ENCODE measurements at places on chromosomes 4 and X. TPM values are rescaled to one million over a fixed set of nuclear protein-coding genes. Genes with fewer than 3 reads are reported as not detected.

The CT45A2 gene
- not detected for total RNA-seq

DNA sequence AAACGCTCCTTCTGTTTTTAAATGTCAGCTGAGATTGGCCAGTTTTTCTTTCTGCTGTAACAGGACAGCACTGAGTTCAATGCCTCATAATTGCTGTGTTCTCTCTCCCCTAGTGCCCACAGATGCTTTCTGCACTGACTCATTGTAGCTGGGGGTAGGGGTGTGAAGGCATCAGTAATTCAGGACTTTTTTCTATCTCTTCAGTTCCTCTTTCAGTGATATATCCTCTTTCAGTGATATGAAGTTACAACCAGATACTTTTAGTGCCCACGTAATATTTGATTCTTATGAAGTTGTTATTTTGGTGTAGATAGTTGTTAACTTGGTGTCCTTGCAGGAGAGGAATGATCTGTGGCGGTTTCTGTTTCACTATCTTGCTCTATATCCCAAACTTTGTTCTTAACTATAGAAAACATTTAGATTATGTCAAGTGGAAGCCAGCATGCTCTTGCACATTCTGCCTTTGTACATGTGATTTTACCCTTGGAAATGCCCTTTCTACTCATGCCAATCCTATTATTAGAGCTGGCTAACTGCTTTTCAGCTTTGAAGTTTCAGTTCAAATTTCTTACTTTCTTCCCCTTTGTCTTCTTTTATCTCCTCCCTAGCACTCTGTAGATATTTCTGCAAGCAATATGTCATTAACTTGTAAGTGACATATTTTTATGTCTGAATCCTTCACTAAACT is 1258.4 kb downstream of the FAM133A start:
- H3K27me3 ChIP-seq = no peaks in the 10 kb centered on the region
- DNase-seq = no peak
- no peak overlapping the region for H3K4me3 ChIP-seq
- peaks cover 17% of the 10 kb centered on the region for H3K36me3 ChIP-seq

The ADGRG2 gene
- 8.2 TPM for total RNA-seq

GRCh38 chr4:171880136-171880535 is 66.9 kb downstream of the GALNTL6 start:
- H3K27ac ChIP-seq = no peak overlapping the region
- no peaks in the 10 kb centered on the region for H3K27me3 ChIP-seq
- H3K4me1 ChIP-seq = peaks cover 13% of the 10 kb centered on the region
- no peak overlapping the region for H3K4me3 ChIP-seq
- no peaks in the 10 kb centered on the region for H3K36me3 ChIP-seq

The STARD8 gene
- 3.1 TPM for total RNA-seq

- no peaks in the 10 kb centered on the region for H3K4me1 ChIP-seq
- H3K27me3 ChIP-seq = no peaks in the 10 kb centered on the region
- H3K4me3 ChIP-seq = no peak overlapping the region
- DNase-seq = no peak
Observed at GRCh38 chr4:179831274-179831673, 2389.0 kb upstream of the AGA start.

GRCh38 chr4:142130666-142131065 is 494.3 kb downstream of the IL15 start:
- H3K27ac ChIP-seq = no peak overlapping the region
- no peak overlapping the region for H3K4me3 ChIP-seq
- DNase-seq = no peak
- peaks cover 3% of the 10 kb centered on the region for H3K4me1 ChIP-seq
- no peaks in the 10 kb centered on the region for H3K27me3 ChIP-seq

DNA sequence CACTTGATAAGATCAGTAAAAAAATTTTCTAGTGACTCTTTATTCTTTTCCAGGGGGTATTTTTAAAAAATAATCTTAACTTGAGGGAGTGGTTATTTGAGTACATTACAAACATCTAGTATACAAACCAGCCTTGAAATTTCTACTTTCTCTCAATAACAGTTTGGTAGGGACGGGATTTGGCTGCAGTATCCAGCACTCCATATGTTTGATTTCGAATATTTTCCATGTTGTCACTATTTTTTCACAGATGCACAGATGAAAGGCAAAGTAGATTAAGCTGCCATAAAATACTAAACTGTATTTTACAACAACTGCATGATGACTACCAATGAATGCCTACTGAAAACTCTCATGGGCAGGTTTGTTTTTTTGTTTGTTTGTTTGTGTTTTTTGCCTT is 225.0 kb downstream of the COX7B2 start:
- no peak for DNase-seq
- H3K4me3 ChIP-seq = no peak overlapping the region
- no peaks in the 10 kb centered on the region for H3K4me1 ChIP-seq
- H3K36me3 ChIP-seq = no peaks in the 10 kb centered on the region

- no peaks in the 10 kb centered on the region for H3K27me3 ChIP-seq
- no peak for DNase-seq
- no peak overlapping the region for H3K4me3 ChIP-seq
- H3K36me3 ChIP-seq = no peaks in the 10 kb centered on the region
Observed at GRCh38 chr4:6494431-6495295, 22.2 kb upstream of the PPP2R2C start.

The NLGN4X gene
- 66.9 TPM for total RNA-seq

DNA sequence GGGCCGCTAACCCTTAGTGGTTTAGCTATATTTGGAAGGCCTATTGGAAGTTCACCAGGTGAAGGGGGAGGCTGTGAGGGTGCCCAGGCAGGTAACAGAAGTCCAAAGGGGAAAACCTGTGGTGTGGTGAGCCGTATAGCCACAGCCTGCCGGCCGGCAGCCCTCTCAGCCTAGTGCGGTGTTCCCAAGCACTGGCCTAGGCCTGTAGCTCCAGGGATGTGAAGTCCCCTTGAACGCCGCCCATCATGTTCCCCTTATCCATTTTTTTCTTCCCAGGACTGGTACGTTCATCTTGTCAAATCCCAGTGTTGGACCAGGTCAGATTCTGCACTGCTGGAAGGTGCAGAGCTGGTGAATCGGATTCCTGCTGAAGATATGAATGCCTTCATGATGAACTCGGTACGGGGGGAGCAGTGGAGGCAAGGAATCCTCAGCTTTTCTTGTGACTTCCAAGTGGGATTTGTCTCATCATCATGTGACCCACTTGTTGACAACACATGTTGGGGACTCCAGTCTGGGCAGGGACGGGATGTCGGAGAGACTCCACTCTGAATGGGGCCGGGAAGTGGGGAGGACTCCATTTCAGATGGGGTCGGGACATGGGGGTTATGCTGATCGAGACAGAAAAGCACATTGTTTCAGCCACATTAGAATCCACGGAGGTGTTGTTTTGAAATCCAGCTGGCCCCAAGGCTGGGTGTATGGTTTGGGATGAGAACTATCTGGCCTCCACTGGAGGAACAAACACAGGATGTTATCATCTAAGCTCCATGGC is 39.2 kb upstream of the MSANTD1 start:
- no peak for DNase-seq
- H3K36me3 ChIP-seq = peaks cover 70% of the 10 kb centered on the region
- no peaks in the 10 kb centered on the region for H3K27me3 ChIP-seq
- H3K27ac ChIP-seq = no peak overlapping the region

DNA sequence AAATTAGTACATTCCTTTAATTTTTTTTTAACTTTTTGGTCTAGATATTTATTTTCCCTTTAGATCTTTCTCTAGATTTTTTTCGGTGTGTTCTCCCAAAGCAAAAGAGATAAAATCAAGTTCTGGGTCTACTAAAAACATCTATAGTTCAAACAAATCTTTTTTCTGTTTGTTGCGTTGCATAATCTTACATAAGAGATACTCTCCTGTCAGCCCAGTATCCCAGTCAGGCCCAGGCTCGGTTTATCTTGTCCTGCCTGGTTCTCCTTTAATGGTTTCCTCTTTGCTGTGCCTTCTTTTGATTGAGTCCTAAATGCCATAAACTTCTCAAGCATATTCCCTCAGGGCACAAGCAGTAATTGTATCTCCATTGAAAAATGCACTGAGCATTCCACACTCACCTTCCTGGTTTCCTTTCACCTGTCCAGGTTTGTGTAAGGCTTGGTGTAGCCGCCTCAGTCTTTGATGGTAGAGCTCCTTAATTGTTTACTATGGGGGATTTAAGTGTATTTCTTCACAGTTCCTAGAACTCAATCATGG is 104.9 kb downstream of the TMEM131L start:
- H3K36me3 ChIP-seq = peaks cover 5% of the 10 kb centered on the region
- peaks cover 11% of the 10 kb centered on the region for H3K4me1 ChIP-seq
- no peak overlapping the region for H3K4me3 ChIP-seq
- H3K27ac ChIP-seq = peak overlapping the region; percentile 45
- no peak for DNase-seq

The FAM184B gene
- 0.23 TPM for total RNA-seq

- no peaks in the 10 kb centered on the region for H3K36me3 ChIP-seq
- no peak for DNase-seq
- no peak overlapping the region for H3K4me3 ChIP-seq
- peak overlapping the region; percentile 76 for H3K27ac ChIP-seq
- no peaks in the 10 kb centered on the region for H3K27me3 ChIP-seq
Observed at GRCh38 chr4:146439999-146440398, 81.7 kb downstream of the SLC10A7 start.

The FGD1 gene
- 36.3 TPM for total RNA-seq

DNA sequence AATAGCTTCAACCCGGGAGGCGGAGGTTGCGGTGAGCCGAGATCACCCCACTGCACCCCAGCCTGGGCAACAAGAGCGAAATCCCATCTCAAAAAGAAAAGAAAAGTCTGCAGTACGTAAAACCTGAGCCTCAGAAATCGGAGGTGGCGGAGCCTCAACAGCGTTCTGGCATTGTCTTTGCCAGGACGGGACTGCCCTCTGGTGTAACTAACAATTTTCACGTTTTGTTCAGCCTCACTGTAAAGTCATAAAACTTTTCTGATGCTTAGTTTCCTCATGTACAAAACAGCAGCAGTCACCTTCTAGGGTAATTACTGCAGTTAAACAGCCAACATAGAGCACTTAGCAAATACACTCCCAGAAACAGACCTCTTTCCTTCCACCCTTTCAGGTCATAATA is 121.7 kb downstream of the RBM47 start:
- no peak for DNase-seq
- no peak overlapping the region for H3K4me3 ChIP-seq
- H3K36me3 ChIP-seq = peaks cover 19% of the 10 kb centered on the region
- H3K27ac ChIP-seq = peak overlapping the region; percentile 15
- H3K4me1 ChIP-seq = peaks cover 7% of the 10 kb centered on the region
- H3K27me3 ChIP-seq = no peaks in the 10 kb centered on the region

GRCh38 chr4:17251101-17251500 is 260.8 kb downstream of the QDPR start:
- no peaks in the 10 kb centered on the region for H3K27me3 ChIP-seq
- no peak overlapping the region for H3K4me3 ChIP-seq
- peaks cover 11% of the 10 kb centered on the region for H3K4me1 ChIP-seq
- no peak for DNase-seq
- no peak overlapping the region for H3K27ac ChIP-seq

DNA sequence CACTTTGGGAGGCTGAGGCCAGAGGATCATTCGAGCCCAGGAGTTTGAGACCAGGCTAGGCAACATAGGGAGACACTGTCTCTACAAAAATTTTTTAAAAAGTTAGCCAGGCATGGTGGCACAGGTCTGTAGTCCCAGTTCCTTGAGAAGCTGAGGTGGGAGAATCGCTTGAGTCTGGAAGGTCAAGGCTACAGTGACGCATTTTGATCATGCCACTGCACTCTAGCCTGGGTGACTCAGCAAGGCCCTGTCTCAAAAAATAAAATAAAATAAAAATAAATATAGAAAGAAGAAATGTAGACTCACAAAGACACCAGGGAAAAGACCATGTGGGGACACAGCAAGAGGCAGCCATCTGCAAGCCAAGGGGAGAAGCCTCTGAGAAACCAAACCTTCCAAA is 42.3 kb upstream of the SLC7A3 start:
- no peaks in the 10 kb centered on the region for H3K36me3 ChIP-seq
- no peak overlapping the region for H3K4me3 ChIP-seq

The NRK gene
- total RNA-seq = 3.1 TPM

- peaks cover 42% of the 10 kb centered on the region for H3K36me3 ChIP-seq
- H3K4me3 ChIP-seq = no peak overlapping the region
- peak; percentile 9 for DNase-seq
- H3K27ac ChIP-seq = peak overlapping the region; percentile 52
- H3K4me1 ChIP-seq = peaks cover 10% of the 10 kb centered on the region
Observed at GRCh38 chrX:94400488-94400887, 726.5 kb downstream of the FAM133A start.

The HTRA3 gene
- 5.5 TPM for total RNA-seq

GRCh38 chr4:140005699-140006098 is 148.3 kb downstream of the MAML3 start:
- no peak for DNase-seq
- no peaks in the 10 kb centered on the region for H3K36me3 ChIP-seq
- no peaks in the 10 kb centered on the region for H3K27me3 ChIP-seq
- H3K27ac ChIP-seq = no peak overlapping the region
- H3K4me3 ChIP-seq = no peak overlapping the region

DNA sequence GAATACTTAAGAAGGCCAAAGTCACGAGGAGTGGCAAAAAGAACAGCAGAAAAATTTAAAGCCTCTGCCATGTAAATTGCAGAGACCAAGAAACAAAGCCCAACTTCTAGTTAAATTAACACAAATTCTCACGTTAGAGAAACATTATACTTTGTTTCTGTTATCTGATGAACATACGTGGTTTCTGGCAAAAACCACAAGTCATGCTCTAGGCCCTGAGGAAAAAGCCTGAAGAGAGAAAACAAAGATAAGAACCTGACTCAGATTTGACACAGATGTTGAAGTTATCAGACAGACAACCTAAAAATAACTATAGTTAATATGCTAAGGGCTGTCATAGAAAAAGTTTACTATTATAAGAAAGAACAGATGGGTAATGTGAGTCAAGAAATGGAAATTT is 149.1 kb upstream of the PCDH10 start:
- H3K4me3 ChIP-seq = no peak overlapping the region
- H3K27me3 ChIP-seq = no peaks in the 10 kb centered on the region
- H3K36me3 ChIP-seq = no peaks in the 10 kb centered on the region
- H3K4me1 ChIP-seq = no peaks in the 10 kb centered on the region
- no peak overlapping the region for H3K27ac ChIP-seq
- DNase-seq = no peak

GRCh38 chr4:117324851-117325491 is 239.6 kb upstream of the TRAM1L1 start:
- DNase-seq = no peak
- H3K4me1 ChIP-seq = no peaks in the 10 kb centered on the region
- H3K27ac ChIP-seq = no peak overlapping the region
- H3K36me3 ChIP-seq = peaks cover 3% of the 10 kb centered on the region
- H3K4me3 ChIP-seq = no peak overlapping the region

- H3K4me1 ChIP-seq = 0 out of 2 replicates have a peak, but pooled peaks cover 1% of the 10 kb centered on the region
- H3K27ac ChIP-seq = no peak overlapping the region
- no peaks in the 10 kb centered on the region for H3K27me3 ChIP-seq
- no peak overlapping the region for H3K4me3 ChIP-seq
- no peak for DNase-seq
- no peaks in the 10 kb centered on the region for H3K36me3 ChIP-seq
Observed at GRCh38 chr4:53191997-53192396, 173.9 kb downstream of the SCFD2 start.

GRCh38 chr4:138761638-138762220 is 253.9 kb upstream of the NOCT start:
- no peaks in the 10 kb centered on the region for H3K36me3 ChIP-seq
- H3K27ac ChIP-seq = no peak overlapping the region
- H3K4me3 ChIP-seq = no peak overlapping the region
- H3K4me1 ChIP-seq = peaks cover 17% of the 10 kb centered on the region
- no peaks in the 10 kb centered on the region for H3K27me3 ChIP-seq
- no peak for DNase-seq

Data from WTC11 (cell line).